SJSA1 (cell line): ENCODE measurements at places on chromosomes 11 and 22.

GRCh38 chr22:24758164-24758799 lies 16.2 kb downstream of the PIWIL3 start:
- H3K4me3 ChIP-seq: no peak overlapping the region
- H3K4me1 ChIP-seq: no peaks in the 10 kb centered on the region
- H3K27ac ChIP-seq: no peak overlapping the region
- no peak for DNase-seq
- H3K27me3 ChIP-seq: peaks cover 10% of the 10 kb centered on the region; the same call in 1 of the 2 replicates

DNA sequence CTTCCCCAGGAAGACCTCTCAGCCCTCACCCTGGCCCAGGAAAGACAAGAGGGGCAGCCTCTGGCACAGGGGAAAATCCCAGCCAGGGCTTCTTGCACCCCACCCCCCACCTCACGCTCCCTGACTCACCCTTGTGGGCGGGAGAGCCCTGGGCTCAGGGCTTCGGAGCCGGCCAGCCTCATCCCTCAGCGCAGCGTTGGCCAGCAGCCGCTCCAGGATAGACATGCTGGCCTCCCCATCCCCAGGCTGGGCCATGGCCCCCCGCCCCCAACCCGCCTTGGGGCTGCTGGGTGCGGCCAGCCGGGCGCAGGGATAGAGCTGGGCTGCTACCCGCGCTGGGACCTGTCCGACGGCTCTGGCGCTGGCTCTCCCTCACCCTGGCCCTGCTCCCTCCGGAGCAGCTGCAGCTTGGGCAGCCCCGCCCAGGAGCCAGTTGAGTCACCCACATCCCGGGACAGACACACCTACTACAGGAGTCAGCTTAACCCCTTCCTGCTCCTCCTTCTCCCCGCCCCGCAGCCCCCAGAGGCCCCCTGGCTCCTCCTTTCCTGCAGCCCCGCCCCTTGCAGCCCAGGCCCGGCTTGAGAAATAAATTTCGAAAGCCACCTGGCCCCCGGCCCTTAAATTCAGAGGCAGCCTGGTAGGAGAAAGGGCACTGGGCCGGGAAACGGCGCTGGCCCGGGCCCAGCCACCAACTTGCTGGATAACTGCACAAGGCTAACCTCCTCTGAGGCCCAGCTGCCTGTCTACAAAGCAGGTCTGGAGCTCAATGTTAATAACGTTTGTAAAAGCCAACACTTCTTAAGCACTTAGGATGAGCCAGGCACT lies 13.4 kb downstream of the TNKS1BP1 start:
- no peaks in the 10 kb centered on the region for H3K27me3 ChIP-seq
- peaks cover 77% of the 10 kb centered on the region for H3K36me3 ChIP-seq
- peak overlapping the region; percentile 46 for H3K4me3 ChIP-seq

DNA sequence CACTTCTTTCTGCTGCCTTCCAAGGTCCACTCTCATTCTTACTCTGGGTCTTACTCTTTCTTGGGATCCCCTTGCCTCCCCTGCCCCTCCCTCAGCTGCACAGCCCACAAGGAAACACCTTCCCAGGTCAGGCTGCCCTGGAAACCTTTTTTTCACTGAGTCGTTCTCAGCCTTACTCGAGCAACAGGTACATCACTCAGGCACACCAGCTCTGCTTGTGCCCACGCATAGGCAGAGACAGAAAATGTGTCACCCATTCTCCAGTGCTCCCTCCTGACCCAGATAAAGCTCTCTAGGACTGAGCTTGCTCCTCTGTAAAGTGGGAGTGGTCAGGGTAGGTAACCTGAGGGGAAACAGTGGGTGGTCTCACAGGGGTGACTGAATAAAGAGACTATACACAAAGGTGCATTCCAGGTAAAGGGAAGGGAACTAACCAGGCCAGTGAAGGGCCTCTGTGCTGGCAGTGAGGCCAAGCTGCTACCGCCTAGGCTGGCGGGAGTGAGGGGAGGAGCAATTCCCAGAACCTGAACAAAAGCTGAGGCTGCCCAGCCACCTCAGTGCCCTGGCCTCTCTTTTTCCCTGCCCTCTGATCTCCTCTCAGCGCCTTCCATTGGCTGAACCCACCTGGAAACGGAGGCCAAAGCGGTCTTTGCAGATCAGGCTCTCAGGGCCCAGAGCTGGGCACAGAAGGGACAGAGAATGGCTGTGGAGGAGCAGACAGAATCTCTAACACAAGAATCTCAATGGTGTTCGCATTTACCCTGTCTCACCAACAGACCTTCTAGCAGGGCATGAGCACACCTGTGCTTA lies 15.9 kb downstream of the PRG3 start:
- H3K27me3 ChIP-seq: peaks cover 6% of the 10 kb centered on the region
- no peak for DNase-seq
- H3K4me1 ChIP-seq: no peaks in the 10 kb centered on the region; the same call in 1 of the 2 replicates
- H3K36me3 ChIP-seq: no peaks in the 10 kb centered on the region

DNA sequence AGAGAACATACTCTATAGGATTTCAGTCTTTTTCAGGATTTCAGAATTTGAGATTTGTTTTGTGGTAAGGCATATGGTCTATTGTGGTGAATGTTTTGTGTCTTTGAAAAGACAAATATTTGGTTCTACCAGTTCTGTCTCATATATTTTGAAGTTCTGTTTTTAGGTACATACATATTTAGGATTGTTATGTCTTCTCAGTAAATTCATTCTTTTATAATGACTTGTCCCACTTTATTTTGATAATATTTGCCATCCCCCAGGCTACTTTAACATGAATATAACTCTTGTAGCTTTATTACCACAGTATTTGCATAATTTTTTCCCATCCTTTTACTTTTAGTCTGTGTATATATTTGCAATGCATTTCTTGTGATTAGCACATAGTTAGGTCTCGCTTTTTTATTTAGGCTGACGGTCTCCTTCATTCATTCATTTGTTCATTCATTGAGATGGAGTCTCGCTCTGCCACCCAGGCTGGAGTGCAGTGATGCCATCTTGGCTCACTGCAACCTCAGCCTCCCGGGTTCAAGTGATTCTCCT lies 32.1 kb downstream of the MTMR3 start:
- H3K4me3 ChIP-seq: no peak overlapping the region
- H3K27me3 ChIP-seq: no peaks in the 10 kb centered on the region
- peaks cover 72% of the 10 kb centered on the region for H3K4me1 ChIP-seq
- no peak for DNase-seq

DNA sequence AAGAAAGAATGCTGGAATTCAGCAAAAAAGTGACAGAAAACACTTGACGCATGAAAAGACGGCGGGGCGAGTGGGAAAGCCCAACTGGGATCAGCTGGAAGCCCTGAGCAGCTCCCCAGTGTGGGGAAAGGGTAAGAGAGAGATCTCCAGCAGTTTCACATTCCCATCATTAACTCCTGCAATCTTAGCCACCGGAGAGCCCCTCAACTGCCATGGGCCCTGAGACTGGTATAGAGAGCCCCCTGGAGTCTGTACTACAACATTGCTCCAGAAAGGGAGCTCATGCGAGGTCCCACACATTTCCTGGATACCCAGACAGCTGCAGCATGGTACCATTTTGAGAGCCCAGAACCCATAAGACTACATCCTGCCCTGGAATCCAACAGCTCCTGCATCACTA lies 31.1 kb downstream of the MRGPRX4 start:
- H3K27ac ChIP-seq: no peak overlapping the region
- H3K27me3 ChIP-seq: peaks cover 20% of the 10 kb centered on the region
- no peaks in the 10 kb centered on the region for H3K36me3 ChIP-seq
- H3K4me1 ChIP-seq: no peaks in the 10 kb centered on the region
- DNase-seq: no peak

GRCh38 chr11:70326365-70326811 lies 55.9 kb downstream of the PPFIA1 start:
- H3K27ac ChIP-seq: no peak overlapping the region
- H3K4me3 ChIP-seq: no peak overlapping the region
- H3K36me3 ChIP-seq: peaks cover 94% of the 10 kb centered on the region
- peaks cover 7% of the 10 kb centered on the region for H3K4me1 ChIP-seq
- no peaks in the 10 kb centered on the region for H3K27me3 ChIP-seq

DNA sequence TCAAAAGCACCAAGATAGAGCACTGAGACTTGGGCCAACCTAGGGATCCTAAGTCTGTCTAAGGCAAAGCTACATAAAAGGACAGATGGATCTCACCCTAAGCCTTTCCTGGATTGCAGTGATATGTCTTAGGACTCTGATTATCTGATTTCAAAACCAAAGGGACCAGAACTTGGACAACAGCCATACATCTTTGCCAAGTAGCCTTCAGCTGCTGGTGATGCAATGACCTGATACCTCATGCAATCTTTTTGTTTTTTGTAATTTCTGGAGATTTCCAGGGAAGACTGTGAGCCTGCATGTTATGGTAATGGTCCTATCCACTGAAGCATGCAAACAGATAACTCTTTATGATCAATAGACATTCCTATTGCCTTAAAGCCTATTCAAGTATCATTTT lies 230.4 kb upstream of the MTNR1B start:
- H3K36me3 ChIP-seq: no peaks in the 10 kb centered on the region
- H3K27me3 ChIP-seq: no peaks in the 10 kb centered on the region
- no peaks in the 10 kb centered on the region for H3K4me1 ChIP-seq
- no peak overlapping the region for H3K27ac ChIP-seq
- DNase-seq: no peak

- no peak overlapping the region for H3K4me3 ChIP-seq
- no peak overlapping the region for H3K27ac ChIP-seq
- H3K4me1 ChIP-seq: 0 out of 2 replicates have a peak, but pooled peaks cover 4% of the 10 kb centered on the region
- H3K36me3 ChIP-seq: no peaks in the 10 kb centered on the region
These were observed 216.6 kb downstream of the CEP164 start for GRCh38 chr11:117544130-117544800.

DNA sequence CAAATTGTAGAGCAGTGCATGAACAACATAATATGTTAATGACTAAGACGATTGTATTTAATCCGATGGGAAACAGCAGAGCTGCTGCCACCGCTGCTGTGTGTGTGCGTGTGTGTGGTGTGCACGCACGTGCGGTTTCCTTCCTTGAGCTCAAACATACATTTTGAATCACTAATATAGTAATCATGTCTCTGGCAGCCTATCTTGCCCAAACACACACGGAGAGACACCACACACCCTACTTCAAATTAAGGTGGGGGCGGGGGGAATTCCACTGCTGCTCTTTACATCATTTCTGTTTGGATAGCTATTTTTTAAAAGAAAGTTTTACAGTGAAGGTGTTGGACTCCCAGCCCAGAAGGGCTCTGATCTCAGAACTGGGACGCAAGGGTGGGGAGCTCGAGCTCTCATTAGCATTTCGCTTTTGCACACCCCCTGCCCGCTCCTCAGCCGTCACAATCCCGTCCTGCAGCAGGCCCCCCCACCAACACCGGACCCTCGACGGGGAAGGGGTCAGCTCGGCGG lies 651 bp upstream of the FAM83F start:
- H3K27ac ChIP-seq: no peak overlapping the region
- DNase-seq: no peak
- no peaks in the 10 kb centered on the region for H3K27me3 ChIP-seq
- no peaks in the 10 kb centered on the region for H3K36me3 ChIP-seq
- H3K4me1 ChIP-seq: no peaks in the 10 kb centered on the region
- no peak overlapping the region for H3K4me3 ChIP-seq

DNA sequence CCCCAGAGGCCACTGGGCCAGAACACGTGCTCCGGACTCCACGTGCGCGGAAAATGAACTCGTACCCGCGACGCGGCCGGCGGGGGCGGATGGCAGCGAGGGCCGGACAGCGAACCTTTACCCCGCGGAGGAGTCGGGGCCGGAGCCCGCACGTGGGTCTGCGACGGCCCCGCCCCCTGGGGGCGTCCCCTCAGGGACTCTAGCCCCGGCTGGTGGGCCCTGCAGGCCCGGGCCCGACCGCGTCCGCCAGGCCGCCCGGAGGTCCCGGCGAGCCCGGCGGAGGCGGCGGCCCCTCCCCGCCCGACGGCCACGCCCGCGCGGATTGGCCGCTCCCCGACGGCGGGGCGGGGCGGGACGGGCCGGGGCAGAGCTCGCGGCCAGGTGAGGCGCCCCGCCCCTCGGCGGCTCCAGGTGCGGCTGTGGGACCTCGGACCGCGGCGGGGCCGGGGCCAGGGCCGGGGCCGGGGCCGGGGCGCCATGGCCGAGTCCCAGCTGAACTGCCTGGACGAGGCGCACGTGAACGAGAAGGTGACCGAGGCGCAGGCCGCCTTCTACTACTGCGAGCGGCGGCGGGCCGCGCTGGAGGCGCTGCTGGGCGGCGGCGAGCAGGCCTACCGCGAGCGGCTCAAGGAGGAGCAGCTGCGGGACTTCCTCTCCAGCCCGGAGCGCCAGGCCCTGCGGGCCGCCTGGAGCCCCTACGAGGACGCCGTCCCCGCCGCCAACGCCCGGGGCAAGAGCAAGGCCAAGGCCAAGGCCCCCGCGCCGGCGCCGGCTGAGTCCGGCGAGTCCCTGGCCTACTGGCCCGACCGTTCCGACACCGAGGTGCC lies at the start of gene FAM83F:
FAM83F (plus strand) TSS at position 389 of the 827 bp plus-strand sequence; CDS start at position 478, 89 bp downstream.
- H3K27me3 ChIP-seq: no peaks in the 10 kb centered on the region
- no peak within 1 kb of the TSS for H3K27ac ChIP-seq
- no peaks in the 10 kb centered on the region for H3K4me1 ChIP-seq

DNA sequence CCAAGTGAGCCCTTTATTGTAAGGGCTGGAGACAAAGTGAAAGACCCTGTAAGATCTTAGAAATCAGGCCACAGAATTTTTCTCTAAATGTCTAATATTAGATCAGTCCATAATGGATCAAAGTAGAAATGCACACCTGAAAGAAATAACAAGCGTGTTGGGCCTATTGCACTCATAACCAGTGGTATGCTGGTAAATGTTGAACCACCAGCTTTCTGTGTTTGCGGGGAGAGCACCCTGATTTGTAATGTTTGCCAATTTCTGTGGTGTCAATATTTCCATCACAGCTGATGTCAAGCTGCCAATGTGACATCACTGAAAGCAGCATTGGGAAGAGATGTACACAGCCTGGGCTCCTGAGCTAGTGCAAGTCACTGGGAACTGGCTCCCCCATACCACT lies 46.2 kb downstream of the ENDOD1 start:
- H3K27ac ChIP-seq: no peak overlapping the region
- no peaks in the 10 kb centered on the region for H3K27me3 ChIP-seq
- no peaks in the 10 kb centered on the region for H3K36me3 ChIP-seq
- no peaks in the 10 kb centered on the region for H3K4me1 ChIP-seq
- no peak for DNase-seq

DNA sequence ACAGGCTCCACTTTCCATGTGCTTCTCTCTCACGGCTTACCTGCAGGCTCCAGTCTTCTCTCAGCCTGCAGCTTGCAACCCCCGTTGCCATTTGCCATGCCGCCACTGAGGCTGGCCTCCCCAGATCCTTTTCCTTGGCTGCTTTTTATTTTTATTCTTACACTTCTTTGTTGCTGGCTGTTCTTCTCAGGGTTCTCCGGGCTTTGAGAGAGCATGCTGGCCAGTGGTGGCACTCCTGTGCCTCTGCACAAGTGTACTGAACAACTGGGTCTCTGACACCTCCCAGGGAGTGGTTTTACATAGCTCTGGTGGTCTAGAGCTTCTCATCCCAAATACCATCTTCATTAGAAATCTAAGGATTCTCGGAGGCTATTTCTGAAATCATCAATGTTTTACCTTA lies 241.7 kb upstream of the MTNR1B start:
- H3K4me3 ChIP-seq: no peak overlapping the region
- DNase-seq: no peak
- no peak overlapping the region for H3K27ac ChIP-seq
- no peaks in the 10 kb centered on the region for H3K27me3 ChIP-seq
- no peaks in the 10 kb centered on the region for H3K36me3 ChIP-seq

GRCh38 chr11:84564180-84564866 lies 1062.8 kb downstream of the DLG2 start:
- H3K4me1 ChIP-seq: no peaks in the 10 kb centered on the region
- DNase-seq: peak; percentile 3
- H3K27ac ChIP-seq: no peak overlapping the region
- H3K4me3 ChIP-seq: no peak overlapping the region
- H3K27me3 ChIP-seq: no peaks in the 10 kb centered on the region
